ENCODE measurements at places on chromosomes 12 and 14.

DNA sequence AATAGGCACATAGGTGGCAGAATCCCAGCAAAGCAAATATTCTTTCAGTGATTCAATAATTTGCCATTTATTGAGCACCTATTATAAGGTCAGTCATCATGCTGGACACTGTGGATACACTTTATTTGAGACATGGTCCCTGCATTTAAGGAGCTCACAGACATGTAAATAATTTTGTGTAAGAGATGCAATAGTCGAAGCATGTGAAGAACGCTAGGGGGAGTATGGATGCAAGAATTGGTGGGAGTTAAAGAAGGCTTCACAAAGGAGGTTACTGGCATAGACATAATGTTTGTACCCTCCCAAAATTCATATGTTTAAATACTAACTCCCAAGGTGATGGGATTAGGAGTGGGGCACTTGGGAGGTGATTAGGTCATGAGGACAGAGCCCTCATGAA lies 260.6 kb upstream of the GARIN6 start:
- peak; percentile 47 for DNase-seq

DNA sequence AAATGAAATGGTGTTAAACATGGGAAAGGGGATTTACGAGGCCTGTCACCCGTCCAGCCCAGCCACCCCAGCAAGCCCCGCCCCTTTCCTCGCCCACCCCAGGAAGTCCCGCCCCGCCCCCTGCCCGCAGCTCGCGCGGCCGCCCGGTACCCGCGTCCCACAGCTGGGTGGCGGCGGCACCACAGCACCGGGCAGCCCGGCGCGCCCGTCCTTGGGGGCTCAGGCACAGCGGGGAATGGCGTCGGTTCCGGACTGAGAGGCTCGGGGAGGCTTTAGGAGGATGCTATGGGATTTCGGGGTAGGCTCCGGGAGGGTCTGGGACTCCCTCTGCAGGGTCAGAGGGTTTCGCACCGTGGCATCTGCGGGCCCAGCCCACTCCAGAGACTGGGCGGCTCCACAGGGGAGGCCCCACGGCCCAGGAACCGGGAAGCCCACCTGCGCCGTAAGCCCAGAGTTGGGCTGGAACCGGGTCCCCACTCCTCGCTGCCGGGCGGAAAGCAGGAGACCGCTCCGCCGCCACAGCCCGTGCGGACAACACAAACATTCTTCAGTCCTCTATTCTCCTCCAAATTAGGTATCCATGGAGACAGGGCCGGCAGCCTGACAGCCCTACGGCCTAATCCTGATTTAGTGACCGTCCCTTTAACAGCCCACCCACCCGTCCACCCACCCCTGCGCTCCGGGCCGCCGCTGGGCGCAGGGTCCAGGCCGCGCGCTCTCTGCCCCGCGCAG lies 1.4 kb downstream of the FIGNL2 start:
- DNase-seq: no peak

DNA sequence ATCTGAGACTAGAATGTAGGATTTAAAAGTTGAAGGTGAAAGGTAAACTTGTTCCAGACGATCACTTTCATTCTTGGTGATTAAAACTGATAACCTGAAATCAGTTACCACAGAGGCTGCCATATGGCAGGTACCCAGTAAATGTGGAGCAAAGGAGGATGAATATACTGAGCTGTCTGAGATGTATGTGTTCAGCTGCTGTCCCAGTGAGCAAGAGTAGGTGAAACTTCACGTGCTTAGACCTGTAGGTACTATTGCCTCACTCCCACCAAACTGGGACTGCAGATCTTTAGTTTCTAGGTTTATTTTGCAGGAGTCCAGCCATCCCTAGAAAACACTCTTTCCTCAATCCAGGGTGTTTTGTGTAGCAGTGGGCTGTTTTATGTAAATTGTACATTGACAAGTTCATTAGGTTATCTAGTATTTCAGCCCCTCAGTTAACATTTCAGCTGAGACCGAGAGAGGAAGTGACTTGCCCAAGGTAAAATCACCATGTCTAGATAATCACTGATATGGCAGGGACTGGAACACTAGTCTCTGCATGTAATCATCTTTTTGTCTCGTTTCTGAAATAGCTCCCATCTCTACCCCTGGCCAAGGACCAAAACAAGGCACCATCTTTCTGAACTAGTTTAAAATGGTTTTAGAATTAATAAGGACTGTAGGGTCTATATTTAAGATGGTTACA lies 62.7 kb downstream of the ATG14 start:
- no peak for DNase-seq

DNA sequence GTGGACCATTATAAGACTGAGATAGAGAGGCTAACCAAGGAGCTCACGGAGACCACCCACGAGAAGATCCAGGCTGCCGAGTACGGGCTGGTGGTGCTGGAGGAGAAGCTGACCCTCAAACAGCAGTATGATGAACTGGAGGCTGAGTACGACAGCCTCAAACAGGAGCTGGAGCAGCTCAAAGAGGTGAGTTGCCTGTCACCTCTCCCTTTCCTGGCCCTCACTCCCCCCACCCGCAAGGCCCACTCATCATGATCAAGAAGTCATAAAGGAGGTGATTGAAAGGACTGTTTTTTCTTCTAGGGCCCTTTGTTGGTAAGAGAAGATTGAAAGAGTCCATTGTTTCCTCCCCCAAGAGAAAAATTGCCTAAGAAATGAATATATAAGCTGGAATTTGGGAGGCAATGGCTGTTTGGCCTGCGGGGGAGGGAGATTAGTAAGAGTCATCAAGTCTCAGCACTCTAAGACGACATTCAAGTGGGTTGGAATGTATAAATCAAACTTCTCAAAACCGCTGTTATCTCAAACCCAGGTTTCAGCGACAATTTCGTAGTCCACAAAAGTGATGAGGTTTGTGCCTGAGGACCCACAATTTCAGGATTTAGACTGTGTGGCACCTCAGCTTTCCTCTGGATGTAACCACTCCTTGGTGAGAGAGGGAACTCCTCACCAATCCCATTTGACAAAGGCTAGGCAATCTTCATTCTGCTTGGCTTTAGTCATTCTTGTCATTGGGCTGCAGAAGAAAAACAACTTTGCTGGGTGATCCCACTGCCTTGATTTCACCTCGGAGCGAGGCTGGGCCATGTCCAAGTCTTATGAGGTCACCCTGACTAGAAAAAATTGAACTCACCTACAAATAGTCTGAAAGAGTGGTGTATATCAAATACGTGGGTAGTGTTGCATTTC lies 966 bp downstream of the BICD1 start:
- no peak for DNase-seq

DNA sequence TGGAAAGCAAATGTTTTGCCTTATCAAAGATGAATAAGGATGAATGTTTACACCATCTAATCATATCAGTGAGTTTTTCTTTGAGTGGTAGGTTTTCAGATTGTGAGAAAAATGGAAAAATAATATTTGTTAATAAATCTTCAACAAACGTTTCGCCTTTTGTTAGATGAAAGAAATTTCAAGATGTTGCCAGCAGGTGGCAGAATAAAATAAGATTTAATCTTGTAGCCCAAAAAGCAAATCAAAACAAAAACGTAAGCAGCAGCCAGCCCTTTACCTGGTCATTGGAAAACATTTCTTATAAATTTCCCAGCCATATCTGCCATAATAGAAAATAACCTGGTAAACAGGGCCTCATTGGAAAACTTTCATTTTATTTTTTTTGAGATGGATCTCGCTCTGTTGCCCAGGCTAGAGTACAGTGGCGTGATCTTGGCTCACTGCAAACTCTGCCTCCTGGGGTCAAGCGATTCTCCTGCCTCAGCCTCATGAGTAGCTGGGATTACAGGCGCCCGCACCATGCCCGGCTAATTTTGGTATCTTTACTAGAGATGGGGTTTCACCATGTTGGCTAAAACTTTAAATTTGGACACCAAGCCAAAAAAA lies 15.4 kb upstream of the TMEM120B start:
- DNase-seq: peak; percentile 54

- no peak for DNase-seq
Measured at GRCh38 chr12:77847680-77848431, 17.2 kb downstream of the NAV3 start.

GRCh38 chr14:60327447-60328331 lies 78.7 kb downstream of the PPM1A start:
- DNase-seq: peak; percentile 56

GRCh38 chr14:94164685-94165431 lies 9.3 kb upstream of the PPP4R4 start:
- peak; percentile 54 for DNase-seq

DNA sequence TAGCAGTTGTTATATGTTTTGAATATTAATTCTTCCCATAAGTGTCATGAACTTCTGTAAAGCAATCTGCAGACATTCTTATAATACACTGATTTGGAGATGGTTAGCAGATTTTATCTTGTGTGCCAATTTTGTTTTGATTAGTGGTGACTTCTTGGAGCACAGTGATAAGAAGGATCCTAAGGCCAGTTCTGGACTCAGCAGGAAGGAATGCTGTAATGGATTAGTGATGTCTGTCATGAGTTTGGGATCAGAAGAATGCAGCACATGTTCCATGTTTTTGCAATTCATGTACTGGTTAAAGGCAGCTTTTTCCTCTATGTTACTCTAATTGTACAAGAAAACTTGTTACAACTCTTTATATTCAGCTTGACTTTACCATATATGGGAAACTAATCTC lies 91.5 kb downstream of the UNC79 start:
- no peak for DNase-seq

DNA sequence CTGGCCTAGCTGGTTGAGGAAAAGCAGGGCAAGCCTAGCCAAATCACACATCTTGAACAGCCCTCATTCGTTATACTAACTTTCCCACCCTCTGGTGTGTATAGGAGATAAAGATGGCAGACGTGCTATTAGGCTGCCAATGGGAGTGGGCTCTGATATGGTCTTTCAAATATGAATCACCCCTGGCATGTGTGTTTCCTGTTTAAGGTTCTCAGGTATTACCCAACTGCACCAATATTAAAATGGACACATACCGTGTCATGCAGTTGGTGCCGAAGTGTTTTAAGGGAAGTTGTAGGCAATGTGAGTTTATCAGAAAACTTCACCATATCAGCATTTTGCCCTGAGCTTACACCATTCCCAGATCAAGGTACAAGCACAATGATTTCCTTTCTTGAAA lies 33.4 kb downstream of the CHST11 start:
- no peak for DNase-seq

GRCh38 chr12:66514581-66514980 lies 164.3 kb downstream of the GRIP1 start:
- DNase-seq: no peak

GRCh38 chr14:55111122-55111708 lies 17.8 kb upstream of the LGALS3 start:
- DNase-seq: no peak

- DNase-seq: no peak
Measured at GRCh38 chr14:54356172-54356571, 40.6 kb upstream of the CDKN3 start.

GRCh38 chr14:42541535-42542001 lies 934.9 kb downstream of the LRFN5 start:
- DNase-seq: no peak

- no peak for DNase-seq
Measured at GRCh38 chr12:110355073-110355472, 48.4 kb downstream of the ANAPC7 start.
